NCI-H1436 treated with DMSO at 0.1 percent for 48 hours (cell line): ENCODE measurements at places on chromosomes 3 and 15.

GRCh38 chr3:114660808-114661207, 367.0 kb downstream of the TIGIT start:
- no peak for DNase-seq

- no peak for DNase-seq
Measured at GRCh38 chr15:36675008-36675407, 95.6 kb downstream of the CDIN1 start.

DNA sequence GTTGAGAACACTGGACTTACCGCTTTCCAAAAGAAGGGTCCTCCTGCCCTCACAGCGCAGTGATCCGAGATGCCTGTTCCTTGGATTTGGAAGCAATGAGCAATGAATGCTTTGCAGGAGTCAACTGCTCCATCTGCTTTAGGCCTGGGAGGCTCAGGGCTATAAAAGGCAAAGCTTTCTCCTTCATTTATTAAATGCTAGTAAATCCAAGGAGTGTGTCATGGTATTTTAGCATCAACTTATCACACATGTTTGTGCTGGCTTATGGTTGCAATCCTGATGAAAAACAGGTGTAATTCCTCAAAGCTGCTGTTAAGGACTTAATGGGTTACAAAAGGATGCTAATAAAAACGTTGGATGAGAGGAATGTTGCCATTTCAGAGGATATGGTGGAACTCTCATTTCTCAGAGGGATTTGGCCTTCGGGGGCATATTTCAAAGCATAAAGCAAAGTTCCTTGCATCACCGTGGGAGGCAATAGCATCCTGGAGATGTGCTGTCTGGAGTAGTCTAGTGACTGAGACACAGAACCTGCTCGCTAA, 158.5 kb upstream of the TPM1 start:
- no peak for DNase-seq

- no peak for DNase-seq
Measured at GRCh38 chr3:107965136-107965655, 125.6 kb downstream of the CD47 start.

GRCh38 chr15:39777496-39777895, 5.1 kb downstream of the FSIP1 start:
- DNase-seq = no peak

DNA sequence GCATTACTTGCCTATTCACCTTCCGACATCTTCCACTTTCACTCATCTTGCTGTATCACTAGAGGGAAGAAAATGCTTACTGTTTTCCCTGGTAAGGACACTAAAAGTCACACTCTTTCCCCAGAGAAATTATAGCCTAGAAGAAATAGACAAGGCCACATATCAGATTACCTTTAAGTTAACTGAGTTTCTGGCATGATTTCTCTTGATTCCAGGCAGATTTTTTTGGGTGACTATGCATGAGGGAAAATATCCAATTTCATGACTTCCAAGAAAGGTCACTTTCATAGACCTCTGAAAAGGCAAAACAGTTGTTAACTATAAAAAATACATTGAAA, 30.3 kb downstream of the TCF12 start:
- no peak for DNase-seq

DNA sequence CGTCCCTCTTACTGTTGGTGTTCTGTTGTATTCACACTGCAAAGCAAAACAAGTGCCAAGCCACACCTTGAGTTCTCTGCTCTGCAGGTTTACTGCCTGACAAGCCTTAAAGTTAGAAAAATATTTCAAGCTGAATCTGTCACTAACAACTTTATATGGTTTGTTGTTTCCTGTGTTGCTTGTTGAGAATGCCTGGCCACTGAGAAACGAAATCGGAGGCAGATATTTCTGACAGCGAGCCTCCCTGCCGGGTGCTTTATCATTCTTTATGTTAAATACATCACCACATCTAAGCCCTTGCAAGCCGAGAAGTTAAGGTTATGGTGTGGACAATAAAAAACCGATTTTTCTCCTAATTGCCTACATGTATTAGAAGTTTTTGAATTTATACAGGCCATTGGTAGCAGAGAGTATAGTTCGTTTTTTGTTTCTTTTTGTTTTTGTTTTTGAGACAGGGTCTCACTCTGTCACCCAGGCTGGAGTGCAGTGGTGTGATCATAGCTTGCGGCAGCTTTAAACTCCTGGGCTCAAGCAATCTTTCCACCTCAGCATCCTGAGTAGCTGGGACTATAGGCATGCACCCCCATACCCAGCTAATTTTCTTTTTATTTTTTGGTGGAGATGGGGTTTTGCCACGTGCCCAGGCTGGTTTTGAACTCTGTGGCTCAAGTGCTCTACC, 188.4 kb upstream of the ICE2 start:
- DNase-seq = no peak

GRCh38 chr3:129727707-129728106, 121.2 kb upstream of the PLXND1 start:
- DNase-seq = no peak

DNA sequence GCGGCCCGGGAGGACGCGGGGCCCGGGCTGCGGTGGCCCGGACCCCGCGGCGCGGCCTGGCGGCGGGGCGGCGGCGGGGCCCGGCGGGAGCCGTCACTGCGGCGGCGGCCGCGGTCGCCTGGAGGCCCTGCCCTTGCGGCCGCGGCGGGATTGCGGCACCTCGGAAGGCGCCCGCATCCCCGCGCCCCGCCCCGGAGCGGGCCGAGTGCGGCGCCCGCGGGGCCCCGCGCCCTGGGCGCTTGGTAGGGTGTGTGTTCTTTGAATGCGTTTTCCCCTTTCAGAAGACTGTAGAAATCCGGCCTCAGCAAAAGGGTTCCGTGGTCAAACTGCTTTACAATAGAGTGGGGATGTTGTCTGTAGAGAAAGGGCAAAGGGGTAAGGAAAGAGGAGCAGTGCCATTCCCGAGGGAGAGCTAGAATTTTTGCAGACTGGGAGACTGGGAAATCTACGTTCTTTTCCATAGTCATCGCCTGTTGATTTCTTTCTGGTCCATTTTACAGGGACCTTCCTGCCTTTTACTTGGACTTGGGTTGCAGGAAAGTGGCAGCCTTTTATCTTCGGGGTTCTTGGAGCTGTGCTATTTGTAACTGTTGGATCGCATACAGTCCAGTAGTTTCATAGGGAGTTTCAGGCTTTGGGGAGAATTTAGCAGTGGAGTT, 630 bp downstream of the SNRK start:
- DNase-seq = no peak

- DNase-seq = no peak
Measured at GRCh38 chr15:76963596-76963995, 31.3 kb upstream of the PSTPIP1 start.

DNA sequence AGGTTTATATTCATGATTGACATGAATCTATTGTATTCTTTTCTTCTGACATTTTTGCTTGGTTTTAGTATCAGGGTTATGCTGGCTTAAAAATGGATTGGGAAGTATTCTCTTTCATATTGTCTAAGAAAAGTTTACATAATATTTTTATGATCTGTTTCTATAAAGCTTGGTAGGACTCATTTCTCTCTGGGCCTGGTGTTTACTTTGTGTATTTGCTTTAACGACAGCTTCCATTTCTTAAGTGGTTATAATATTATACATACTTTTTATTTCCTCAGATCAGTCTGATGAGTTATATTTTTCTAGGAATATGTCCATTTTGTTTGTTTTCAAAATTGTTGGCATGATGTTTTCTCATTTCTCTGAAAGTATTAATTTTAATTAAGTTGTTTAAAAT, 117.9 kb upstream of the IL12A start:
- no peak for DNase-seq

DNA sequence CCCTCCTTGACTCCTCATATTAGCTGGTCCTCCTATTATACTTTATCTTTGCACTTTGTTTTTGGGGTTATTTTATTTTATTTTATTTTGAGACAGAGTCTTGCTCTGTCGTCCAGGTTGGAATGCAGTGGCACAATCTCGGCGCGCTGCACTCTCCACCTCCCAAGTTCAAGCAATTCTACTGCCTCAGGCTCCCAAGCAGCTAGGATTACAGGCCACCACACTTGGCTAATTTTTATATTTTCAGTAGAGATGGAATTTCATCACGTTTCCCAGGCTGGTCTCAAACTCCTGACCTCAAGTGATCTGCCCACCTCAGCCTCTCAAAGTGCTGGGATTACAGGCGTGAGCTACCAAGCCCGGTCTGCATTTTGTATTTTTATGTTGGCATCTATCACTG, 126.7 kb downstream of the FOXB1 start:
- DNase-seq = no peak

GRCh38 chr15:43463507-43463906, 29.4 kb downstream of the TP53BP1 start:
- DNase-seq = no peak

GRCh38 chr3:4744405-4745234, 234.6 kb upstream of the BHLHE40 start:
- DNase-seq = no peak

DNA sequence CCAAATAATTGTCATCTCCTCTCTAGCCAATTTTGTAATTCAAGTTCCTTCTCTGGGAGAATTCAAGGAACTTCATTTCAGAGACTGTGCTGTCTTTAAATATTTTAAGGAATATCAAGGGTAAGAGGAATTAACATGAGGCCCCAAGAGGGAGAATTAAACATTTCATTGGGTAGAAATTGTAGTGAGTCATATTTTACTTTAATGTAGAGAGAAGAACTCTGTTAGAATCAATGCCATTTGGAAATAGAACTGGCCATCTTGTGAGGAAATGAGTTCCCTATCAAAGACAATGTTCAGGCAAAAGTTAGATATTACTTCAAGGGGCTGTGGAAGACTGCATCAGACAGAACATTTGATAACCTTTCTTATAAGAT, 43.5 kb upstream of the TP63 start:
- no peak for DNase-seq

DNA sequence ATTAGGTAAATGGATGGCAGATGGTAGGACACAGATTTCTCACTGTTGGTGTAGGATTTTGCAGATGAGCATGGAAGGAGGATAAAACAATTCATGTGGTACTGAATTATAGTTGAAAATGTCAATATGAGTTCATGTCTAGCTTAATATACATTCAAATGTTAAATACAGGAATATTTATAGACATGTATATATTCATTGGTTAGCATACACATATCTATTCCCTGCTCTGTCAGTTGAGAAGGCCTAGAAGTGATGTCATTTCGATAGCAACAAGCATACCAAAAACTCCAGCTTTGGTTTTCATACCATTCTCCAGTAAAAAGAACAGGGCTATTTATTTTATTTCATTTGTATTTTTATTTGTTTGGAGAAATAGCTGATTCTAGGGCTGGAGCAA, 497.1 kb downstream of the EPHB1 start:
- no peak for DNase-seq
